ENCODE measurements at places on chromosomes 6 and 20.

DNA sequence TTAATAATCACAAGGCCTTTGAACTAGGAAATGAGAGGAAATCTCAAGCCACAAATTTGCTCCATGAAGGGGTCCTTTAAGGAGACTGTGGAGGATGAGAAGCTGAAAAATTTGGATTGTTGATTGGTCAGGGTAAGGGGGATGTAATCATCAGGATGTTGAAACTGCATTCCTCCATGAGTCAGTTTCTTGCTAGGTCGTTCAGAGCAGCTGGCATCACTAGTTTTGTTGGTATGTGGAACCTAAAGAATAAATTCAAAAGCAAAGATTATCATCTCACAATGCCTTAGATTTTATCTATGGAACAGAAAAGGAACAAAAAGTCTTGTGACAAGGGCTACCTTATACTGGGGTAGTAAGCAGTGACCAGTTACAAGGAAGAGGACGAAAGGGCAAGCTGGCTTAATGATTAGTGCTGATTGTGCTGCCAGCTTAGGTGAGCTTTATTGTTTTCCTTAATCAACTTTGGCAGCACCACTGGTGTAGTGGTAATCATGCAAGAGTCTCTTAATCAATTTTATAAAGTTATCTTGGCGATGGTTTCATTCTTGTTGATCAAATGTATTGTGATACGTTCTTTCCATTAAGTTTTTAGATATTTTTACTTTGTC lies 36.6 kb downstream of the CRISP2 start:
- no peak for DNase-seq

GRCh38 chr6:148169706-148170105 lies 172.9 kb upstream of the SASH1 start:
- no peak for DNase-seq

DNA sequence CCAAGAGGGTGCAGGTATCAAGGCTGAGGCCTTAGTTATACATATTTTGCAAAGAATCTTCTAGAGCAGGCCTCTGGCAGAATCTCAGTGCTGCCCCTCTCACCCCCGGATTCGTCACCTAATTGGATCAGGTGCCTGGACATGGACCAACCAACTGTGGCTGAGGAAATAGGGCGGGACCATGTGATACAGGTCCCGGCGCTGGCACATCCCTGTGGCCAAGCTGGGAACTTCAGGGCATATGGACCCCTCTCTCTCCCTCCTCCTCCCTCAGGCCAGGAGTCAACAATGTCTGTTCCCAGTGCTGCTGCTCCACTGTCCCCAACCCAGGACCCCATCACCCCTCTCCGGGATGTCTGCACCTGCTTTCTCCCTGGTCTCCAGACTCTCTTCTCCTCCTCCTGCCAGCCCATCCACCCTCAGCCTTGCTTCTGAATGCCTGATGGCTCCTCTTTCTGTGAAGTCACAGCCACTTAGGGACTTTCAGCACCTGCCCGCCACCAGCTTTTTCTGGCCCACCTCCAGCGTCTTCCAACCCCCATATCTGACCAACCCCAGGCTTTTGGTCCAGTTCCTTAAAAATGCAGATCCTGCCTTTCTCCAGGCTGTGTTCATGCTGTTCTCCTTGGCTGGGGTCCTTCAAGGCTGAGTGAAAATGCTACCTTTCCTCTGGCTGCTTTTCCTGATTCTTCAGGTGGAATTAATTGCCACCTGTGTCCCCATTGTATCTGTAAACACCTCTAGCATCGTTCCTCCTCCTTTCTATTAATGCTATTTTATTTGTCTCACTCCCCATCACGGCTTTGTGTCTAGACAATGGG lies 19.0 kb upstream of the MLN start:
- no peak for DNase-seq

- DNase-seq: no peak
Measured at GRCh38 chr6:148431413-148431812, 88.8 kb downstream of the SASH1 start.

DNA sequence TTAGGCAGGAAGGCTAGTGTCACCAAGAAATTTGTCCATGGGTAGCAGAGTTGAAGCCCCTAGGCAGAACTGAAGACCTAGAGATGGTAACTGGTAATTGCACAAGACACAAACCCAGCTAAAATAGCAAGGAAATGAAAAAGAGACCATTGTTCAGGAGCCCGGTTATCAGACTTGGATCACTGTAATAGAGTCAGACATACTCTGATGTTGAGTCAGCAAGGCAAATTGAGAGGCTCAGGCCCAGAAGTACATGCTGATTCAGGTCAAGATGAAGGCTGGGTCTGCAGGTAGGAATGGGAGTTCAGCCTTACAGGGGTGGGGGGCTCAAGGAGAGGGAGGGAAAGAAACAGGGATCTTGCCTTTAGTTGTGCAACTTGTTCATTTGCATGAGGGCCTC lies 6.5 kb upstream of the TMEM242 start:
- no peak for DNase-seq

Data from CD4-positive, alpha-beta T cell treated with Interleukin-12 subunit alpha and Interleukin-12 subunit beta, for 1 hour (primary cell).